Stimulated activated CD4-positive, alpha-beta T cell treated with anti-CD3 and anti-CD28 coated beads, Interleukin-1b, Interleukin-23, amount 100 ng/mL, for 1 hour (primary cell): ENCODE measurements at places on chromosomes 7 and 10.

- no peak for DNase-seq
Observed at GRCh38 chr7:29354340-29354739, 159.8 kb downstream of the CHN2 start.

DNA sequence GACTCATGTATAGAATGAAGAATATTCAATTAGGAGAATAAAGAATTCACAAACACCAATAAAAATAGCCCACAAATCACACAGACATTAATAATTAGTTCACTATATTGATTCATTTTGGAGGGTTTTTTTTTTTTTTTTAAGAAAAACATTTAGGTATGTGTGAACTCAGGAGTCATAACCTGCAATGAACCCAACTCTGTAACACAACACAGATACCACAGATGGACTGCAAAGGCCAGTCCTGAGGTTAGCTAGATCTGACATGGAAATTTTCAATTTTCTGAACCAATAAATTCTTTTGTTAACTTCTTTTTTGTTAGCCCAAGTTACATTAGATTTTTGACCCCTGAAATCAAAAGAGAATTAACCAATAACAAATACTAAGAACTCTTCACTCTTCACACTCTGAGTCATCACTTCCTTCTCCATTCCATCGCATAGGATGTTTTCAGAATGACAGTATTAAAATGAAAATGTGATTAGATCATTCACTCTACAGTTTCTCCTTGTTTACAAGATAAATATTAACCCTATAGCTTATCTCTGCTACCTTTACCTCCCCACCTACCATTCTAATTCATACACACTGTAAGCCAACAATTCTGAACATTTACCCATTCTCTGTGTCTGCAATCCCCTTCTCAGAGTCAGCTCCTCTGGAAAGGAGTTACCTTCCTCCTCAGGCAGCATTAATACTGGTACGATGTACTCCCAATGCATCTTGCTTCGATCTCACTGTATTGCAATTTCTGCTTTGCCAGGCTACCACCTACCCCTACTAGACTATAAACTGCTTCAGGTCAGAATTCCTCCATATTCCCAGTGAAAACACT, 141.5 kb downstream of the LRRN3 start:
- no peak for DNase-seq

GRCh38 chr10:72026278-72027111, 61.9 kb downstream of the SPOCK2 start:
- no peak for DNase-seq

- no peak for DNase-seq
Observed at GRCh38 chr7:149855361-149856305, 17.5 kb downstream of the ZNF862 start.

DNA sequence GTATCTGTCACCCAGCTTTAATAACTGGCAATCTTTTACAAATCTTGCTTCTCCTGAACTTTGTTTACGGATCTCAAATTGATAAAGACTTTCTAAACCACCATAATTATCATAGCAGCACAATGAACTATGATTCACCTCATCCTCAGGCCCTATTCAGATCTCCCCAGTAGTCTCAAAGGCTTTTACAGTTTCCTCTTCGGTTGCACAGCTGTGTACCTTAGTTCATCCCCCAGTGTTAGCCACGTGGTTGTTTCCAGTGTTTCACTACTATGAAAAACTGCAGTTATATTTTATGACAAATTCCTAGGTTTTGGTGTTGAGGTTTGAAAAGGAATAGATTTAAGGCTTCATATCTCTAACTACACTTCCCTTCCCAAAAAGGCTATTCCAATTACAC, 24.9 kb downstream of the PAXIP1 start:
- DNase-seq = no peak

GRCh38 chr10:102117391-102118159, 2.6 kb downstream of the LDB1 start:
- DNase-seq = peak; percentile 19

- no peak for DNase-seq
Observed at GRCh38 chr10:79071396-79071923, 2.7 kb downstream of the ZMIZ1 start.

DNA sequence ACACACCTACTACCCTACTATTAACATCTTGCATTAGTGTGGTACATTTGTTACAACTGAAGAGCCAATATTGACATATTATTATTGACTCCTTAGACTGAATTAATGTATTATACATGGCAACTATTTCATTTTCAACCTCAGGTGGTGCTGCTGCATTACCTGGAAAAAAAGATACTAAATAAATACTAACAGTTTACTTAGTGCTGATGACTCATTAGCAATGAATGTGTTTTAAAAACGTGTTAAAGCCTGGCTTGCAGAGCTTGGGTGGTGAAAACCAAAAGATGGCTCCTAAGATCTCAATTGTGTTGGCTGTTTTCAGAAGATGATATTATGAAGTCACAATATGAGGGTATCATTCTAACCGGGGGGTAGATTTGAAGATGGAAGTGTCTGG, 34.8 kb downstream of the CFAP43 start:
- no peak for DNase-seq

DNA sequence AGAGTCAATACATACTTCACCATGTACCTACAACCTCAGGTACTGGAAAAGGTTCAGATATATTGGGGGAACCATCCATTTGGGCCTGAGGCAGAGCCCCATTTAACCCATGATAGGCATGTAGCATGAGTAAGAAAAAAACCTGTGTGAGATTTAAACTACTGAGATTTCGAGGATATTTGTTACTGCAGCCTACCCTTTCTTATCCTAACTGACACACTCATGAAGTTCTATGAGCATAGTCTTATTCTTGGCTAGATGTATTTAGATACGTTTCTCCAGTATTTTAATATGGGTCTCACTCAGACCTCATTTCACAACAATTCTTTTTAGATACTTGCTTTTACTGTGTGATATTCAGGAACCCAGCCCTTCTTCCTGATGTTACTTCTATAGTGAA, 39.3 kb downstream of the GHRHR start:
- no peak for DNase-seq

- no peak for DNase-seq
Observed at GRCh38 chr7:121088870-121089269, 100.4 kb downstream of the CPED1 start.

GRCh38 chr7:34672430-34672829, 14.4 kb downstream of the NPSR1 start:
- no peak for DNase-seq

GRCh38 chr7:130963339-130963738, 229.3 kb upstream of the KLF14 start:
- no peak for DNase-seq
